H9 (cell line): ENCODE measurements at places on chromosomes 7 and 10.
A peak's percentile ranks its signal among the peaks of the same experiment; 100 is the strongest.

DNA sequence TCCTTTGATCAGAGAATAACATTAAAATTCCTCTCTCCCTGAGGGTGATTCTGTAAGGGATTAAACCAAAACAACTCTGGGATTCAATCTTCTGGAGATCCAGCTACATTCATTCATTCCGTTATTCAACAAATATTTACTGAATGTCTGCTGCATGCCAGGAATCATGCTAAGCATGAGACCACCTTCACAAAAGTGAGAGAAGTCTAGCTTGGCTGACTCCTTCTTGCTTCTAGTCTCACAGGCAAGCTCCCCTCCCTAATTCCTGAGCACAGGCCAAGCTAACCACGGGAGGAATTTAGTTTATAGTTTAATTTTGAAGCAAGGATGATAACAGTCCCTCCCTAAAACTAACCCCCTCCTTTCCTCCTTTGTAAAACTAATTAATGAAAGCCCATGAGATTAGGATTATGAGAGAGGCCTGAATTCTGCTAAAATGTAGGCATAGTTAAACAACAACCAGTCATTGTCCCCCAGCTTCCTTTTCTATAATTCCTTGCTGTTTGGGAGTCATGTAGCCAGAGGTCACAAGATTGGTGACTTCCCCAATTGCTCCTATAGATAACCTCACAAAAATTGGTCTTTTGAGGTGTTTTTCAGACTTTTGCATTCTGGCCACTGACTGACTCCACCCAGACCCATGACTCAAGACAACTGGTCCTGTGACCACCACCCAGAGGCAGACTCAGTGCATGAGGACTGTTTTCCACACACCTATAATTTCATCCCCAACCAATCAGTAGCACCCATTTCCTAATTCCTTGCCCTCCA lies 113.5 kb downstream of the ITGB8 start:
- no peak for DNase-seq
- no peak overlapping the region for H3K4me3 ChIP-seq
- no peaks in the 10 kb centered on the region; the same call in 1 of the 2 replicates for H3K4me1 ChIP-seq
- H3K36me3 ChIP-seq = no peaks in the 10 kb centered on the region
- no peak overlapping the region for H3K27ac ChIP-seq
- H3K27me3 ChIP-seq = no peaks in the 10 kb centered on the region

GRCh38 chr7:110399421-110399820 lies 691.5 kb upstream of the LRRN3 start:
- no peak for DNase-seq
- no peaks in the 10 kb centered on the region for H3K27me3 ChIP-seq
- H3K27ac ChIP-seq = no peak overlapping the region

GRCh38 chr7:107044347-107045194 lies at the start of gene PRKAR2B:
TSS of gene PRKAR2B (plus strand) at chr7:107044705. CDS start at chr7:107044908, 203 bp downstream.
- peak; percentile 88 for DNase-seq
- H3K4me3 ChIP-seq = peak within 1 kb of the TSS; percentile 87
- no peaks in the 10 kb centered on the region for H3K27me3 ChIP-seq
- H3K27ac ChIP-seq = no peak within 1 kb of the TSS

DNA sequence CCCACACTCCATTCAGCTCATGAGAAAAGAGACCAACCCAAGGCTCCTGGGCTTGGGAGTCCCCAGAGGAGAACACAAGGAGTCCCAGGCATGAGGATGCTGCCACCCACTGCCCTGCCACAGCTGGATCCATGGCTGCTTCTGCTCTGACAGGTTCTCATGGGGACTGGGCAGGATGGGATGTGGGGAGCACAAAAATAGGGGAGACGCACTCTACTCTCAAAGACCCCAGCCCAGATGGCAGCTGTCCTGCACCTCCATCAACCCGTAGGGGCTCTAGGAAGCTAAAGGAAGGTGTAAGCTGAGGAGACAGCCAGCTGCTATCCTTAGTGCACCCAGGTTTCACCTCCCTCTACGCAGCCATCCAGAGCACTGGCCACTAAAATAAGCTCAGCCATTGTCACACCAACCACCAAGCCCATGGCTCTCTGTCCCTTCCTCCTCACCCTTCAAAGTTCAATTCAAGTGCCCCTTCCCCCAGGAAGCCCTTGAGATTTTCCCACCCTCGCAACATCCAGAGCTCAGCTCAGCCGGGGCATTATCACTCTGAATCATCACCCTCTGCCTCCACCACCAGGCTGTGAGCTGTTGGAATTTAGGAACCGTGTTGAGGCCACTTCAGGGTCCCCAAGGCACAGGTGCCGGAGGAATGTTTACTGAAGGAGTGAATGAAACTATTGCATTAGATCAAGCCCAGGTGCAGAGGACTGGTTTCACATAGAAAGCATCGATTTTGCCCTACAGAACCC lies 142.1 kb downstream of the GRID1 start:
- no peaks in the 10 kb centered on the region for H3K4me1 ChIP-seq
- no peaks in the 10 kb centered on the region for H3K27me3 ChIP-seq
- no peak for DNase-seq
- H3K4me3 ChIP-seq = no peak overlapping the region

- no peak for DNase-seq
- H3K27ac ChIP-seq = no peak overlapping the region
- H3K4me1 ChIP-seq = peaks cover 6% of the 10 kb centered on the region
- no peak overlapping the region for H3K4me3 ChIP-seq
- no peaks in the 10 kb centered on the region for H3K27me3 ChIP-seq
- peaks cover 31% of the 10 kb centered on the region for H3K36me3 ChIP-seq
Measured at GRCh38 chr7:71182438-71182935, 50.5 kb downstream of the GALNT17 start.

DNA sequence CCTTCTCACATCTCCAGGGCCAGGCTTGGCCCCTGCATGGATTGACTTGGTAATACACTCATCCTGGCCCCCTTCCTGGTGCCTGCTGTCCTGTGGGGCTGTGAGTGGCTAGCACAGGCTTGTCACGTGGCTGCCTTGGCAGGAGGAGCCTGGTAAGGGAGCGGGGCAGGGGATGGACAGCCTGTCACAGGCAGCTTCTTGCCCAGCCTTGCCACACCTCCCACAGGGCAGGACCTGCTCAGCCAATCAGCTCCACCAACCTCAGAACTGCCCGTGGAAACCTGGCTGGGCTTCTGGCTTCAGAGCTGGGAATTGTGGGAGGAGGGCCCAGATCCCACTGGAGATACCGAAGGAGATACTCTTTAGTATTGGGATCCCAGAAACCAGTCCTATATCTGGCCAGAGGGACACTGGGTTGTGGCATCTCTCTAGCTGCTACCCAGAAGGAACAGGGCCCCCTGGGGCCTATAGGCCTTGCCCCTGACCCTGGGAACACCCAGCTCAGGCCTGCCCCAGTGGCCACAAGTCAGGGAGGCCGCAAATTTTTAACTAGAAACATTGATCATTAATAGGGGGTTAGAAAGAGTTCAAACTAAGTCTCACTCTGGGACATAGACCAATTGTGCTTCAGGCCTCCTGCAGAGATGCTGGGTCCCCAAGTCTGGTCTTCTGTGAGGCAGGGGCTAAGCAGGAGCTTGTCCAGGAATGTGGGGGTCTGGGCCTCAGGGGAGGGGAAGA lies at the start of gene HOGA1:
TSS of gene HOGA1 (plus strand) at position 330 of the 738 bp plus-strand sequence. CDS start at position 645, 315 bp downstream.
- H3K27ac ChIP-seq = no peak within 1 kb of the TSS

- no peaks in the 10 kb centered on the region for H3K27me3 ChIP-seq
- H3K4me1 ChIP-seq = no peaks in the 10 kb centered on the region
- H3K4me3 ChIP-seq = no peak overlapping the region
- no peaks in the 10 kb centered on the region for H3K36me3 ChIP-seq
- no peak overlapping the region for H3K27ac ChIP-seq
Measured at GRCh38 chr10:78277314-78278057, 243.8 kb downstream of the RPS24 start.

GRCh38 chr10:35892526-35892925 lies 250.4 kb upstream of the FZD8 start:
- H3K4me1 ChIP-seq = no peaks in the 10 kb centered on the region
- H3K36me3 ChIP-seq = peaks cover 4% of the 10 kb centered on the region; the same call in 2 of the 3 replicates
- no peak for DNase-seq
- H3K4me3 ChIP-seq = no peak overlapping the region
- no peak overlapping the region for H3K27ac ChIP-seq

DNA sequence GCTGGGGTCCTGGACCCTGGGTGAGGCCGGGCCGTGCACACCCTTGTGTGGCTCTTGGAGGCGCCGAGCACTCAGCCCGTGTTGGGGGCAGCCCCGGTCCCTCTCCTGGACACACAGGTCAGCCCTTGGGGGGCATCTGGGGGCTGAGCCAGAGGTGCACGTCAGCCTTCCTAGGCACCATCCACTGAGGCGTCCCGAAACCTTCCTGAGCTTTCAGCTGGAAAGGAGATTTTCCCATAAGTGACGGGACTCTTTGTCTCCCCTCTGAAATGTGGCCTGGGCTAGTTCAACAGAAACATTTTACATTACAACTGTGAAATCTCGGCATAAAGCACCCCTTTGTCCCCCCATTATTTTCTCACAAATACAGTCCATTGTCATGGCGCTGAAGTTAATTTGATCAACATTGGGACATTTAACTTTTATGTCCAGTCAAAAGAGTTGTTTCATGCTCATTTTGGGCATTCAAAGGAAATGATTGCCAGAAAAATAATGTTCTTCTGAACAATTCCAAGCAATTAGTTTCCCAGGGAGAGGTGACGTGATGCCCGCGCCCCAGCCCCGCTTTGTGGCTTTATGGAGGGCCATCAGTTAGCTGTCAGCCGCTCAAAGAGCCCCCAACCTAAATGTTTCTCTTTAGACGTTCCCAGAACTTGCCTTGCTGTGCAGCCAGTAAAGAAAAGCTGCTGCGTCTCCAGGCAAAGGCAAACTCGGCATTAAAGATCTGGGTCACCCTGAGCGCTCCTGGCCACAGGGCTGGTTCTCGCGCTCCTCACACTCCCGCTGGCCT lies 70.8 kb downstream of the NKX6-2 start:
- no peaks in the 10 kb centered on the region for H3K4me1 ChIP-seq
- H3K36me3 ChIP-seq = peaks cover 3% of the 10 kb centered on the region; the same call in 1 of the 3 replicates
- no peak overlapping the region for H3K4me3 ChIP-seq
- H3K27ac ChIP-seq = no peak overlapping the region

DNA sequence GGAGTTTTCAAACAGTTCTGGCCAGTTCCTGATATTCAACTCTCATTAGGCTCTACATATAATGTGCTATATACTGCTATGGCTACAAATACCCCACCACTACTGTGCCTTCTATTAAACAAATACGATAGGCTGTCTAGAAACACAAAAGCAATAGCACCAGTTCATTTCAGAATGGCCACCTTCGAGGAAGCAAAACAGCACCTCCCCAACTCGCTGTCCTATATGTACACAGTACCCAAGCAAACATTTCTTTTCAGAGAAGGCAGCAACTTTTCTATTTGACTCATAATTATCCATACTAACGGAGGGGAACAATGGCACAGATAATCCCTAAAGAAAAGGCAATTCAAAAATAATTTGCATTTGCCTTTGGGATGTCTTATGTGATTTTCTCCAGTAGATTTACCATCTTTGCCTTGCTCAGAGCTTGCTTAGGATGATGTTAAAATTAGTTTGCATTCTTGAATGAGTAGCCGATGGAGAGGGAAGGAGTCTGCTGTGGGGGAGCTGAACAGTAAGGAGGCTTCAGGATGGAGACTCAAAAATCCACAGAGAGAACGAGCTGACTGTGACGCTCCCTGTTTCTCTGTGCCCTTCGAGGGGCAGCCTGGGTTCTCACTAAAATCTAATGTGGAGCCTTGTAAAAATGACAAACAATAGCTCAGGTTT lies 218.7 kb downstream of the FANK1 start:
- H3K27me3 ChIP-seq = no peaks in the 10 kb centered on the region
- DNase-seq = no peak
- no peak overlapping the region for H3K4me3 ChIP-seq
- no peak overlapping the region for H3K27ac ChIP-seq
- H3K4me1 ChIP-seq = peaks cover 6% of the 10 kb centered on the region

- no peak overlapping the region for H3K4me3 ChIP-seq
- no peak for DNase-seq
- H3K27me3 ChIP-seq = peaks cover 23% of the 10 kb centered on the region; the same call in 1 of the 2 replicates
- H3K27ac ChIP-seq = no peak overlapping the region
- peaks cover 44% of the 10 kb centered on the region for H3K36me3 ChIP-seq
Measured at GRCh38 chr7:107998660-107999480, 4.1 kb downstream of the LAMB1 start.

- no peak overlapping the region for H3K27ac ChIP-seq
- no peak overlapping the region for H3K4me3 ChIP-seq
- no peak for DNase-seq
- no peaks in the 10 kb centered on the region for H3K4me1 ChIP-seq
Measured at GRCh38 chr10:125782054-125782453, 6.4 kb upstream of the MMP21 start.

- H3K36me3 ChIP-seq = no peaks in the 10 kb centered on the region
- H3K27me3 ChIP-seq = no peaks in the 10 kb centered on the region
- no peak for DNase-seq
- H3K4me1 ChIP-seq = no peaks in the 10 kb centered on the region; the same call in 1 of the 2 replicates
- H3K4me3 ChIP-seq = no peak overlapping the region
Measured at GRCh38 chr7:29445736-29446135, 117.9 kb upstream of the PRR15 start.

DNA sequence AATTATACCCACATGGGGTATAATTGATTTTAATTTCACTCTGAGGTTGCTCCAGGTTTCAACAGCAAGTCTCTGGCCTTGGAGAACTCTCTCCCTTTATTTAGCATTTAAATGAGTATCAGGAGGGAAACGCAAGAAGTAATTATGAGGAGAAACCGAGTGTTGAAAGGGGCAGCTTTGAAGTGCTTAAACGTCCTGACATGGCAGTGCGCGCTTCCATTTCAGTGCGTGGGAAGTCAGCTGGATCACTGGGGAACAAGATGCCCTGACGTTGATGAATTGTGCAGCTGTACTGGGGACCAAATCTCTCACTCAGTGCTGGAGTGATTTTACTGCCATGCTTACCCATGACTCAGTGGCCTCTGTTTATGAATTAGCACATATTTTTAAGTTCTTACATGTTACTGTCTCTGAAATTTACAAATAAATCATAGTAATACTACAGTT lies 106.0 kb upstream of the PRR15 start:
- 0 out of 2 replicates have a peak, but pooled peaks cover 2% of the 10 kb centered on the region for H3K4me1 ChIP-seq
- no peak overlapping the region for H3K27ac ChIP-seq
- no peaks in the 10 kb centered on the region for H3K36me3 ChIP-seq
- no peak overlapping the region for H3K4me3 ChIP-seq
- DNase-seq = no peak
- H3K27me3 ChIP-seq = no peaks in the 10 kb centered on the region

GRCh38 chr7:70544016-70544415 lies 587.9 kb upstream of the GALNT17 start:
- no peak overlapping the region for H3K27ac ChIP-seq
- no peaks in the 10 kb centered on the region for H3K27me3 ChIP-seq
- H3K4me1 ChIP-seq = peaks cover 3% of the 10 kb centered on the region; the same call in 1 of the 2 replicates
- no peak overlapping the region for H3K4me3 ChIP-seq
- no peak for DNase-seq

GRCh38 chr7:33334349-33334748 lies 205.0 kb downstream of the BBS9 start:
- H3K36me3 ChIP-seq = no peaks in the 10 kb centered on the region
- H3K4me1 ChIP-seq = no peaks in the 10 kb centered on the region
- H3K27ac ChIP-seq = no peak overlapping the region
- no peak overlapping the region for H3K4me3 ChIP-seq
- no peaks in the 10 kb centered on the region for H3K27me3 ChIP-seq

GRCh38 chr7:100132697-100133151 lies 6.0 kb downstream of the MBLAC1 start:
- H3K27me3 ChIP-seq = no peaks in the 10 kb centered on the region; the same call in 1 of the 2 replicates
- no peak overlapping the region for H3K27ac ChIP-seq
- H3K4me1 ChIP-seq = peaks cover 4% of the 10 kb centered on the region; the same call in 1 of the 2 replicates
- DNase-seq = peak; percentile 79

GRCh38 chr10:110285501-110285900 lies 19.2 kb downstream of the SMNDC1 start:
- H3K27ac ChIP-seq = no peak overlapping the region
- DNase-seq = no peak
- H3K36me3 ChIP-seq = peaks cover 13% of the 10 kb centered on the region; the same call in 1 of the 2 replicates
- H3K4me1 ChIP-seq = peaks cover 4% of the 10 kb centered on the region; the same call in 1 of the 2 replicates
- no peaks in the 10 kb centered on the region for H3K27me3 ChIP-seq

GRCh38 chr10:14820010-14820774 lies 17.6 kb downstream of the CDNF start:
- H3K4me1 ChIP-seq = no peaks in the 10 kb centered on the region
- no peak overlapping the region for H3K4me3 ChIP-seq
- DNase-seq = no peak
- H3K36me3 ChIP-seq = no peaks in the 10 kb centered on the region
- no peaks in the 10 kb centered on the region for H3K27me3 ChIP-seq
